HCEC 1CT (cell line): ENCODE measurements at places on chromosomes 12 and 14.

- DNase-seq, result peak; percentile 17
Observed at GRCh38 chr14:102591372-102591943, 991 bp upstream of the RCOR1 start.

GRCh38 chr14:100296106-100296651, 10.1 kb downstream of the SLC25A29 start:
- no peak for DNase-seq

DNA sequence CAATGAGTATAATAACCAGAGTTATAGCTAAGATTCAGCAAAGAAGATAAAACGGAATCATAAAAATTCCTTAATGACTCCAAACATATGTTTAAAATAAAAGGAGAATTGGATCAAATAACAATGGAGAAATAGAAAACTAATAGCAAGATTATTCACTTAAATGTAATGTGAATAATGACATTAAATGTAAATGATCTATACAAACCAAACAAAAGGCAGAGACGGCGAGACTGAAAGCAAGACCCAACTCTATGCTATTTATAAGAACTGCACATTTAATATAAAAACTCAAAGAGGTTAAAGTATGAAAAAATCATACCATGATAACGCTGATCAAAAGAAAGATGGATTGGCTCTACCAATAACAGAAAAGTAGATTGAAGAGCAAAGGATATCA, 3.9 kb upstream of the TSHR start:
- no peak for DNase-seq

DNA sequence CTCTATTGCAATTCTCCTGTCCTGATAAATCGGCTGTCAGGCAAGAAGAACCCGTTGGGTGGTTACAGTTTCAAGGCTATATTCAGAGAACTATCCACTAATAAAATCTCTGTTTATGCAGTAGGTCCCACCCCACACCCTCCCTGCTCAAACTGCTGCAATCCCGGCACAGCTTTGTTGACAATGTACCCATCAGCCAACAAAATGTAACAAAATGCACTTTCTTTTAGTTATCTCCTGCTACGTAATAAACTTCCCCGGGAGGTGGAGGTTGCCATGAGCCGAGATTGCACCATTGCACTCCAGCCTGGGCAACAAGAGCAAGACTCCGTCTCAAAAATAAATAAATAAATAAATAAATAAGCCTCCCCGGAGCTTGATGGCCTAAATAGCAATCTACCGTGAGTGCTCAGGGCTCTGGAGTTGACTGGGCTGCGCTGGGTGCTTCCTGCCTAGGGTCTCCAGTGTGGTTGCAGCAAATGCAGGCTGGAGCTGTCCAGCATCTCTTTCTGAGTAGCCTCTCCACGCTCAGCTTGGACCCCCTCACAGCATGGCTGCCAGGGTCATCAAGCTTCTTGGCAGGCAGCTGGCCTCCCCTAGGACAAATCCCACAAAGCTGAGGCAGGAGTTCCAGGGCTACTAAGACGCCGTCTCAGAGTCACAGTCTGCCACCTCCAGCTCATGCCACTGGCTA, 43.2 kb upstream of the FBRSL1 start:
- no peak for DNase-seq
